ENCODE measurements at places on chromosomes 12 and 14.
A peak's percentile ranks its signal among the peaks of the same experiment; 100 is the strongest.

GRCh38 chr12:10153271-10154144 is 18.4 kb downstream of the OLR1 start:
- DNase-seq = peak; percentile 61

GRCh38 chr14:90381011-90381786 is 15.6 kb upstream of the CALM1 start:
- DNase-seq = no peak

DNA sequence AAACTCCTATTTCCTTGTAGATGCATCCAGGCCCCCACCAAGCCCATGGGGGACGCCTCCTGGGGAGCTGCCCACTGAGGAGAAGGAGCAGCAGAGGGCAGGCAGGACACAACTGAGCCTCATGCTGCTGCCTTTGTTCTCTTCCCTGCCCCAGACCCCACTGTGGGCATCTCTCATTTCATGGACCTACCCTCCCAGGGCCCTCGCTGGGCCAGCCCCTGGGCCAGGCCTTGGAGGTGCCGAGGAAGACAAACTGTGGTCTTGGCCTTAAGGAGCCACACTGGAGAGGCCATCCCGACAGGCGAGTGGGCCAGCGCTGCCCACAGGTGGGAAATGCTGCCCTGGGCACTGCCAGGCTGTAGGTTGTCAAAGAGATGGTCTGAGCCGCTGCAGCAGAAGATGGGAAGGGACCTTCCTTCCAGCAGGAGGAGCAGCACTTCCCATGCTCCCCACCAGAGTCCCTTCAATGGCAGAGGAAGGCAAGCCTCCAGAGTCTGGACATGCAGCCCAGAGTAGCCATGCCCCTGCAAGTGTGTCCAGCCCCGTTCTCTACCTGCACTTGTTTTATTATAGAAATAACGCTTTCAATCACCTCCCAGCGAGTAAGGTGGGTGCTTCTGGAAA is 147.4 kb downstream of the BCL11B start:
- no peak for DNase-seq

DNA sequence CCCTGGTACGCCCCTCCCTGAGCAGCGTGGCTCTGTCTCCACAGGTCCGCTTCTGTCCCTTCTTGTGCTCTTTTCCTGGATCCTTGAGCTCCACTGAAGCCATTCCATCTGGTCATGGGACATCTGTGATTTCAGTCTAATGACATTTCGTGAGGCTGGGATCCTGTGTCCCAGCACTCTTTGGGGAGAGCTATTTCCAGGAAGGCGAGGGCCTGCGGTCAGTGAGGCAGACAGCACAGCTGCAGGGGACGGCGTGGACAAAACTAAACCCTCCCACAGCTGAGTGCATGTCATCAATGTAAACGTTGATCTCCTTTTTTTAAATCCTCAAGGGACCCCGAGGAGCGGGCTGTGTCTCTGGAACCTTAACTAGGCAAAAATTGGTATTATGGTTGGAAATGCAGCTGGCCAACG is 127.7 kb downstream of the DACT1 start:
- no peak for DNase-seq

DNA sequence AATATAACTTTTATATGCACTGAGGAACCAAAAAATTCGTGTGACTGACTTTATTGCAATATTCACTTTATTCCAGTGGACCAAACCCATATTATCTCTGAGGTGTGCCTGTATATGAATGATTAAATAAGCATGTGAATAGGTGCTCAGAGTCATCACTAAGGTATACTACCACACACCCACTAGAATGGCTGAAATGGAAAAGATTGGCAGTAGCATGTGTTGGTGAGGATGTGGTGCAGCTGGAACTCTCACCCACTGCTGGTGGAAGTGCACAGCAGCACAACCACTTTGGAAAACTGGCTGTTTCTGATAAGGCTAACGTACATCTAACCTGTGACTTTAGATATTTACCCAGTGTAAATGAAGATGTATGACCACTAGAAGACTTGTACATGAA is 36.8 kb downstream of the GOLGA5 start:
- DNase-seq = peak; percentile 44

DNA sequence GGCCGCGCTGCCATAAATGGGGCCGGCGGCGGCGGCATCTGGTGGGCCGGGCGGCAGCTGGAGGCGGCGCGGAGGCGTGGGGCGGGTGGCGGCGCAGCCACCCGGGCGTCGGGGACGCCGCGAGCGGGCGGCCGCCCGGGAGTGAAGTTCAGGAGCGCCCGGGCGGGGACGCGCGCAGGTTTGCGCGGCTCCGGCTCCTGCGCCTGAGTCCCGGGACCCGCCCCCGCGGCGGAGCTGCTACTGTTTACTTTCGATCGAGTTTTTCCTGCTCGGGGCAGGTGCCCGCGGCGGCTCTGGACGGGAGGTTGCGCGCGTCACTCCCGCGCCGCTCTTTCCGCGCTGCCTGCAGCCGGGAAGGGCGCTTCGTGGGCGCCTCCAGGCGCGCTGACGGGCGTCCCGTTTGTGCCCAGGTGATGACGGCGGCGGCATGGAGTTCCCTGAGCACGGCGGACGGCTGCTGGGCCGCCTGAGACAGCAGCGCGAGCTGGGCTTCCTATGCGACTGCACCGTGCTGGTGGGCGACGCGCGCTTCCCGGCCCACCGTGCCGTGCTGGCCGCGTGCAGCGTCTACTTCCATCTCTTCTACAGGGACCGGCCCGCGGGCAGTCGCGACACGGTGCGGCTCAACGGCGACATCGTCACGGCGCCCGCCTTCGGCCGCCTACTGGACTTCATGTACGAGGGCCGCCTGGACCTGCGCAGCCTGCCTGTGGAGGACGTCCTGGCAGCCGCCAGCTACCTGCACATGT is at the start of gene ZBTB42:
ZBTB42 (plus strand) TSS at position 331 of the 749 bp plus-strand sequence; CDS start at position 428, 97 bp downstream.
- peak; percentile 46 for DNase-seq

GRCh38 chr14:105484069-105484996 is 2.4 kb upstream of the CRIP1 start:
- no peak for DNase-seq

- DNase-seq = peak; percentile 64
Measured at GRCh38 chr12:120584343-120585149, 3.3 kb upstream of the POP5 start.

- DNase-seq = no peak
Measured at GRCh38 chr12:113119980-113120669, 15.4 kb downstream of the RASAL1 start.

GRCh38 chr12:113269257-113269943 is 48.1 kb downstream of the TPCN1 start:
- DNase-seq = no peak

DNA sequence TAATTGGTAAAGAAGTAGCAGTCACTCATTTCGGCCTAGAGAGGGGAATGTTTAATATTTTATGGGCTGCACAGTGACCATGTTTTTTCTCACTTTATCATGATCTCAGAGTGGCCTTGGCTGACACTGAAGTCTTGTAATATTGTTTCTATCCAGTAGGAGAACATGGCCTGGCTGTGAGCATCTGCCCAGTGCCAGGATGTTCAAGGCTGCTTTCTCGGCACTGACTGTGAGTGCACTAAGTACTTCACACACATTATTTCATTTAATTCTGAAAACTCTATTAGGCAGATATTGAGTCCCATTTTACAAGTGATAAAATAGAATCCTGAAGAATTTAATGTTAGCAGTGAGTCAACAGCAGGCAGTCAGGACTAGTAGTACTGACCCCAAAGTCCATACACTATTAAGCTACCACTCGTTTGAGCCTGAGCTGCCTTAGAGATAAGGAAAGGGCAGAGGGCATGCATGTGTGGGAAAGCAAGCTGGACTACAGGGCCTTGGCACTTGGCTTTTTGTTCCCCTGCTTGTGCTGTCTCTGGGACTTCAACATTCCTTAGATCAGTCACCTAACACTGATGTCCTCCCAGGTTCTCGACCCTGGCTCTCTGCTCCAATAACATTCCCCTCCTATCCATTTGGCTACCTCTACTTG is 42.2 kb upstream of the APPL2 start:
- peak; percentile 11 for DNase-seq

- no peak for DNase-seq
Measured at GRCh38 chr14:93008381-93008780, 85.4 kb downstream of the CHGA start.

- DNase-seq = no peak
Measured at GRCh38 chr12:116537101-116537904, 21.9 kb upstream of the MAP1LC3B2 start.

DNA sequence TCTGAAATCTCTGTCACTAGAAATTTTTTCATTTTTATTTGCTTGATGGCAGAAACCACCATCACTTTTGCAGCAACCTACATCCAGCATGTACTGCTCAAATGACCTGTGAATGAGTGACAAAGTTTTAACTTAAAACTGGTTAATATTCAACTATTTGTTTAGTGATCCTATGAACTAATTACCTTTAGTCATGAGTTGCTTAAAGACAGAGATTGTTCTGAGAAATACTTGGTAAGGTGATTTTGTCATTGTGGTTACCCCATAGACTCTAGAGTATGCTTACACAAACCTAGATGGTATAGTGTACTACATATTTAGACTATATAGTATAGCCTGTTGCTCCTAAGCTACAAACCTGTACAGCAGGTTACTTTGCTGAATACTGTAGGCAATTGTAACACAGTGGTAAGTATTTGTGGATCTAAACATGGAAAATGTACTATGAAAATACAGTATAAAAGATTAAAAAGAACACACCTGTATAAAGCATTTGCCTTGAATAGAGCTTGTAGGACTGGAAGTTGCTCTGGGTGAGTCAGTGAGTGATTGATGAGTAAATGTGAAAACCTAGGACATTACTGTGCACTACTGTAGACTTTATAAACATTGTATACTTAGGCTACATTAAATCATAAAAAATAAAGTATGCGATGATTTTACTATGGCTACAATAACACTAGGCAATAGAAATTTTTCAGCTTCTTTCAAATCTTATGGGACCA is 256.6 kb upstream of the PPFIA2 start:
- no peak for DNase-seq

GRCh38 chr12:20808521-20808920 is 2.0 kb upstream of the SLCO1B3 start:
- DNase-seq = no peak

DNA sequence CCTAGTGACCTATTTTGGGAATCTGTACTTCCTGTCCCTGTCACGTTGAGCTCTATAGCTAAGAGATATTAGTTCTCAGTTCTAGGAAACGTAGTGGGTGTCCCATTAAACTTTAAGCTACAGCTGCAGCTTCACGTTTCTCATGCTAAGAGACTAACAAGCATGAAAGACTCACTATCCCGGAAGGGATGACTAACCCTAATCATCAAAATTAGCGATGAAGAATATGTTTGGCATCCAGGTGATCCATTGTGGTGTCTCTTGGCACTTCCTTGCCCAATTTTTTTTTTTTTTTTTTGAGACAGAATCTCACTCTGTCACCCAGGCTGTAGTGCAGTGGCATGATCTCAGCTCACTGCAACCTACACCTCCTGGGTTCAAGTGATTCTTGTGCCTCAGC is 11.0 kb upstream of the LALBA start:
- DNase-seq = no peak

DNA sequence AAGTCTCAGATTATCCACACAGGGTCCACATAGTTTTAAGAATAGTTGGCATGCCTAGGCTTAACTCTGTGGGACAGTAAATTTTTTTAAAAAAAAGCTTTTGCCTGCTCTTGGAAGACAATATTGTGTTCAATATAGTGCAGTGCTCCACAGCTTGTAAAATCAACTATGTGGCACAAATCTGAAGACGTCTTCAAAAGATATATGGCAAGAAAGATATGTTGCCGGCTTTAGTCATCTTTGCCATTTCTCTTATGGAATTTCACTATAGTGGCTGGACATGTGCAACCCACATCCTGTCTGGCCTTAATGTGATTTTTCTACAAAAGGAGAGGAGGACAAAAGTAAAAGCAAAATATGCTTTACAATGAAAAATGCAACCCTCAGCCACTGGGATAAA is 90.5 kb downstream of the MGST1 start:
- DNase-seq = no peak

DNA sequence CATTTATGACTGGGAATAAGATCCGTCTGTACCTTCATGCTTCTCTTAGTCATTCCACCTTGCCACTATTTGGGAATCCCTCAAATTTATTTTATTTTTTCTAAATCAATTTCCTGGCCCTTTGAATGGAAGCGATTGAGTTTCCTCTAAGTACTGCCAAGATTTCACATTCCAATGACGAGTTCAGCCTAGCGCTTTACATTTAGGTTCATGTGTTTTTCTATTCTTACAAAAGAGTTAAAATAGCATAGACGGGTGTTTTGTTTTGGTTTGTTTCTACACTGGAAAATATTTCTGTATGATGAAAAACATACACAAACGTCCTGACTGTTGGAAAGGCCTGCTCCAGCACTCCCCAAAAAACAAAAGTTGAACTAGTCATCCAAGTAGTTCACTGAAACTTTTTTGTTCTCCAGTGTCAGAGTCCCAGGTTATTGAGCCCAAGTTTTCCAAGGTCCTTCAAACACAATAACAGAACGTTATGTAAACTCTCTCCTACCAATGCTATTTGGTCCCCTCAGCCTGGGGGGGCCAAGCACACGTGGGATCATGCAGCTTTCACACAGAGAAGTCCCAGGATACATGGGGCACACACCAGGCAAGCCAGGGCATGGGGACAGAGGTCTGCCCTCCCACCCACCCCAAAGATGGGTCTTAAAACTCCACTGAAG is 74.8 kb upstream of the FOXN3 start:
- no peak for DNase-seq

- DNase-seq = no peak
Measured at GRCh38 chr12:104734541-104735095, 223.5 kb downstream of the SLC41A2 start.

DNA sequence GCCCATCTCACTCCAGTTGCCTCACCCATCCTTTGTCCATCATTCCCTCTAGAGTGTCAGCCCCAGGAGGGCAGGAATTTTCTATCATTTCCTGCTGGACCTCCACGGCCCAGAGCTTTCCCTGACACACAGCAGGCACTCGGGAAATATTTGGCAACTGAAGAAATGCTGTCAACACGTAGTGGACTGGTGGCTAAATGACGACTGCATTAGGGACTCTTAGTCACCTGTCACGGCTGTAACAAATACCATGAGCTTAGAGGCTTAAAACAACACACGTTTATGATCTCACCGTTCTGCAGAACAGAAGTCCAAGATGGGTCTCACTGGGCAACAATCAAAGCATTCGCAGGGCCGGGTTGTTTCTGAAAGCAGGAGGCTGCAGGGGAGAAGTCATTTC is 91.3 kb downstream of the PHETA1 start:
- DNase-seq = no peak

GRCh38 chr12:113991224-113992044 is 25.3 kb upstream of the RBM19 start:
- no peak for DNase-seq

DNA sequence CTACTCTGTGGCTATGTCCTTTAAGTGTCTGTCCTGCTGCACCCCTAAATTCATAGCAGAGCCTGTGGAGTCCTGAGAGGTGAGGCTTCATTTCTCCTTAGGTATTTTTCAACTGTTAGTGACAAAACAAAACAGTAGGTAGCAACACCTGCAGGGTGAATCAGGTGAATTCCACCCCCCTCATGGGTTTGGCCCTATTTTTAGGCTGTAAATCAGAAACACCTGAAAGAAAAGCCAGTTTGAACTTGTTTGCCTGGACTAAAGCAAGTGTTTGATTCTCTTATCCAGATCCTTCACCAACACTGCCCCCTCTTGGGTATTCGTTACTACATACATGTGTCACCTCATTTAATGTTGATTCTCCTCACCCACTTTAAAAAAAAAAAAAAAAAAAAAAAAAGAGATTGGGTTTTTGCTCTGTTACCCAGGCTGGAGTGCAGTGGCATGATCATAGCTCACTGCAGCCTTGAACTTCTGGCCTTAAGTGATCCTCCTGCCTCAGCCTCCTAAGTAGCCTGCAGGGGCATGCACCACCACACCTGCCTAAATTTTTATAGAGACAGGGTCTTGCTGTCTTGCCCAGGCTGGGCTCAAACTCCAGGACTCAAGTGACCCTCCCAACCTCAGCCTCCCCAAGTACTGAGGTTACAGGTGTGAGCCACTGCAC is 10.3 kb downstream of the TBPL2 start:
- peak; percentile 89 for DNase-seq

- no peak for DNase-seq
Measured at GRCh38 chr12:4379405-4379804, at the start of gene FGF23. Gene FGF23, minus strand, starts transcription at chr12:4379712. Its CDS starts 130 bp downstream, at chr12:4379582.
